ENCODE measurements at places on chromosomes 6 and 20. TPM values are rescaled to one million over a fixed set of nuclear protein-coding genes. Genes with fewer than 3 reads are reported as not detected.

RXRB gene
- total RNA-seq = 19.6 TPM

- ATAC-seq = no peak
These were observed 93.6 kb upstream of the CNKSR3 start for GRCh38 chr6:154604119-154604518.

HLA-DMB gene
- 5.5 TPM for total RNA-seq

DNA sequence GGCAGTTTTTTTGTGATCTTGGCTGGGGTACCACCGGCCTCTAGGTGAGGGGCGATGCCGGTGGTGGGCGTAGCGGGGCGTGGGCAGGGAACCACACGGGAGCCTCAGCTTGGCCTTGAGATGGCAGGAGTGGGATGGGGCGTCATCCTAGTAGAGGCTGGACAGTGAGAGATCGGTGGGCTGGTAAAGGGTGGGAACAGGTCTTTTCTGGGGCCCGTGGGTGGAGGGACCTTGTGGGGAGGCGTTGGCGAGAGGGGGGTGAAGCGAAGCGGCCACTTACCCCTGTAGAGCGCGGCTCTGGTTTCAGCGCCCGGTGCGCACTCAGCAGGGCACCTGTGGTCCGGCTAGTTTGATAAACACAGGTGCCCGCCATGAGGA lies 12.0 kb downstream of the ITPR3 start:
- no peak for ATAC-seq

GRCh38 chr6:43817192-43817591 lies 47.2 kb downstream of the VEGFA start:
- peak; percentile 27 for ATAC-seq

- ATAC-seq = no peak
These were observed 979.8 kb upstream of the MANEA start for GRCh38 chr6:94597487-94597886.

C20orf144 gene
- total RNA-seq = not detected

GRCh38 chr6:149046822-149047246 lies 270.7 kb upstream of the TAB2 start:
- no peak for ATAC-seq

FITM2 gene
- total RNA-seq = 3.8 TPM

PHACTR3 gene
- not detected for total RNA-seq

TBX18 gene
- 1.6 TPM for total RNA-seq

Data from esophagus mucosa (tissue), 1 donor.